ENCODE measurements at places on chromosomes 12 and 14.

GRCh38 chr14:101001311-101002069 lies 98.0 kb upstream of the RTL1 start:
- DNase-seq: no peak

DNA sequence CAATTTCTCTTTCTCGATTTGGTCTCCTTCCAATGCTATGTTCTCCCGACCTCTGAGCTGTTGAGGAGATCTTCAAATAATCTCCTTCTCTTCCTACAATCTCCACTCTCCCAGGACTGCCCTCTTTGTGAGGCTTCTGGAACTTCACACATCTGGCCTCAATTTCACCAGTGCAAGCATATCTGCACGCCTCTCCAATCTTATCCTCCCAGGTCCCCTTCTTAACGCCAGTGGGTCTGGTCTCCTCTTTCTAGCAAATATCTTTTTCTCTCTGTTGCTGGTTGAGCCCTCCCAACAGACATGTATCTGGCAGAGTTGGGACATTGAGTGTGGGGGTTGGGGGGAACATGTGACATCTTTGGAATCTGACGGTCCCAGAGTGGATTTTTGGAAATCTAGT lies 17.9 kb downstream of the RTL1 start:
- DNase-seq: no peak

DNA sequence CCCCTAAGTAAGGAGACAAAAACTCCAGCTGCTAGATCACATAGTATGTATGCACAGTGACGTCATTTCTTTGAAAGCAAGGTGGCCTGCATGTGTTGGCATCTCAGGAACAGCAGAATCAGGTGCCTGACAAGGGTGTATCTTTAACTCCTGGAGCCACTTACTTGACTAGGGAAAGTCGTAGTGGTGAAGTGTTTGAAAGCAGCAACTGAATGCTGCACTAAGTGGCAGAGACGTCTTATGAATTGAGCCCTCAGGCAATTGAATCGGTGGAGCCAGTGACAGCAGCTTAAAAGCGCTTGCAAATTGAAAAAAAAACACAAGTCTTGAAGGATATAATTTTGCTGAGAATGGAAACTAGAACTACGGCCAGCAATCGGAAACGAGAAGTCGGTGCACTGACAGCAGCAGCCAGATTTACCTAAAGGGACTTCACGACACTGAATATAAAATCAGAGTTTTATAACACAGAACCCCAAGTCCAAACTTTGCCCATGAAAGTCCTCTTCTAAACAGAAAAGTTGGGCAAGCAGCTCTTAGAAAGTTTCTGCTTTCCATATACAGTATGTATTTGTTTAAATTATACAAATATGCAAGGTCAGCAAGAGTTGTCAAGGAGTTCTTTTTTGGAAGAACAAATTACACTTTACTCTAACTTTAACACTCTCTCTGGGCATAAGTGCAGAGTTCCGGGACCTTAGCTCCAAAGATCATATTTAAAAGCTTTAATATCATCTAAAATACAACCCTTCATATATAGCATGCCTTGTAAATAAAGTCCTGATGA lies 1.1 kb downstream of the IGF1 start:
- DNase-seq: peak; percentile 35

DNA sequence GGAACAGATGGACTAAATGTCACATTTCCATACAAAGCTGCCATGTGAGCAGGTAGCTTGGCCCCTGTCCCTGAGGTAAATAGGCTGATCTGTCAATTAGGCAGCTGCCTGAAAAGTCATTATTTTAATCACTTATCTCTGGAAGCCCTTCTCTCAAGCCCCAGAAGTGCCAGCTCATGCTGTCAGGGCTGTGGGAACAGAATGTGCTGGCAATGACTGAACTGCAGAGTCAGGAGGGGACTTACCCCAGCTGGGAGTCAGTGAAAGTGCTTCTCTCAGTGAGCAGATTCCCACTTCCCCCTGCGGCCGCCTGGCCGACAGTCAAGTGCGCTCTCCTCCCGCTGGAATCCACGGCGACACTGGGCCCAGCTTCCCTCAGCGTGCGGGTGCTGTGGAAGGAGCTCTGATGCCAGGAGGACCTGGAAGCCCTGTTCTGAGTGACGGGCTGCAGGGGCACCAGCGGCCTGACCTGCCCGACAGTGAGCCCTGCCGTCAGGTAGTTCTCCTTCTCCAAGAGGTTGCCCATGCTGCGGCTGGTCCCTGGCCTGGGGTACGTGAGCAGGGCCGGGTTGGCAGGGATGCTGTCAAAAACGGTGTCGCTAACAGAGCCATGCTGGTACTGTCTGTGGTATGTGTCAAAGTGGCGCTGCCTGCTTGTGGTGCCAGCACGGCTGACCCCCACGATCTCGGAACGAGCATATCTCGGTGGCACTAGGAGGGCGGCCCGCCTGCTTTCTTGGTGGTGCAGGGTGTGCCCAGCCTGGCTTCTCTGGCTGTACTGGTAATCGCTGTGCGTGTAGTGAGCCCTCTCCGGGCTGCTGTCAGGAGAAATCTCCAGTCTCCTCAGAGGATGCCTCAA lies 18.7 kb downstream of the PKP2 start:
- no peak for DNase-seq

- no peak for DNase-seq
Measured at GRCh38 chr14:100438271-100438670, 115.1 kb downstream of the SLC25A47 start.

GRCh38 chr12:57213058-57213715 lies 3.4 kb upstream of the NXPH4 start:
- peak; percentile 75 for DNase-seq

DNA sequence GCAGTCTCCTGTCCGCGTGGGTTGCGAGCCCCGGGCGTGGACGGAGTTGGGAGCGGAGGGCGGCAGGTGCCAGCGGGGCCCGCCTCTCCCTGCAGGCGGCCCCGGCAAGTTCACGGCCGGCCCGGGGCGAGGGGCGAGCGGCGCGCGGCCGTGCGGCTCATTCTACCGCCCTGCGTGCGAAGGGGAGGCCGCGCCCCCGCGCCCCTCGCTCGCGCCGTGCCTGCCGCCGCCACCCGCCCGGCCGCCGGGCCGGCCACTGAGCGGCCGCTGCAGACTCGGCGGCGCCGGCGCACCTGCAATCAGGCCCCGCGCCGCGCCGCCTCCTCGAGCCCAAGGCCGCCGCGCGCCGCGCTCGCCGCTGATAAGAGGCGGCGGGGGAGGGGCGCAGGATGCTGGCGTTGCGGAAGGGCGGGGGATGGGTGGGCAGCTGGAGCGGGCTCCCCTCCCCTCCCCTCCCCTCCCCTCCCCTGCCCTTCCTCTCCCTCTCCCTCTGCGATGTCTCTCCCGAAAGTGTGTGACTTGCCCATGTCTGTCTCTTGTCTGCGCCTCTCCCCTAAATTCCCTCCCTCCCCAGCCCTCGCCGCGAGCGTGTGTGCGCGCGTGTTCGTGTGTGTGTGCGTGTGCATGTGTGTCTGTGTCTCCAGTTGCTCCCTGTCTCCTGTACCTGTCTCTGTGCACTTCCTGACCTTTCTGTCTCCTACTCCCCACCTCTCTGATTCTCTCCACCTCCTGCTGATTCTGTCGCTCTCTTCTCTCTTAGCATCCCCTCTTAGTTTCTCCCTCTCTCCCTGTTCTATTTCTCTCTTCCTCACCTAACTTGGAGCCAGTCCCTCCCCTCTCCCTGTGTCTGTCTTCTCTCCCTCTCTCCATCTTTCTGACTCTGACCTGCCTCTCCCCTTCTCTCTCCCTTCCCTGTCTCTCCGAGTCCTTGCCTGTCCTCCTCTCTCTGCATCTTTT lies 768.1 kb upstream of the TBX3 start:
- DNase-seq: no peak

DNA sequence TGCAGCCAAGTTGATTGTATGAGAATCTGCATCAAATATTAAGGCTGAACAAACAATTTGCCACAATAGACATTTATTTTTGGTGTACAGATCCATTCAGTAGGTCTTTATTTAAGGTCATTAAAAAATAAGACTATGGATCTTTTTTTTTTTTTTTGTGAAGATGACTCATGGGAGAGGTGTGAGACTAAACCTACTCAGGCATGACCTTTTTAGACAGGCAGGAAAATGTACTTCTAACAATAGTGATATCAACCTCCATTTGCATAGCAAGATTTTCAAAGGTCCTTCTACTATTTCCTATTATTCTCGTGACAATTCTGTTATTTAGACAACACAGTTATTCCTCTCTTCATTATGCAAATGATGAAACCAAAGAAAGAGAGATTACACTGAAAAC lies 39.9 kb upstream of the PTPRR start:
- DNase-seq: no peak

DNA sequence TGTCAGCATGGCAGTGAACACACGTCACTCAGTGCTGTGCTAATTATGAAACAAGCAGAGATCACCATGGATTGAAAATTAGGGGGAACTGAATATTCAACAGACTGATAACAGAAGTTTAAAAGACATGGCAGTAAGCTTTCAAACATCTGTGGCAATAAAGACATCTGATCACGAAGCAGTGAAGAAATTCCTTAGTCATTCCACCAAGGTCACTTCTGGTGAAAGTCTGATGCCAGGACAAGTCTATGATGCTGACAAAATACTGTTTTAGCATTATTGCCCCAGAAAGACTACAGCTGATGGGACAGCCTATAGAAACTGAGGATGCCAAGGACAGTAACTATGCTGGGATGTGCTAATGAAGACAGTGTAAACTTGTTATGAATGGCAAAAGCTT lies 126.9 kb upstream of the RBM19 start:
- no peak for DNase-seq

GRCh38 chr14:82720946-82721345 lies 1187.3 kb upstream of the SEL1L start:
- DNase-seq: no peak

- no peak for DNase-seq
Measured at GRCh38 chr12:27342536-27342935, 9.9 kb downstream of the BMAL2 start.

DNA sequence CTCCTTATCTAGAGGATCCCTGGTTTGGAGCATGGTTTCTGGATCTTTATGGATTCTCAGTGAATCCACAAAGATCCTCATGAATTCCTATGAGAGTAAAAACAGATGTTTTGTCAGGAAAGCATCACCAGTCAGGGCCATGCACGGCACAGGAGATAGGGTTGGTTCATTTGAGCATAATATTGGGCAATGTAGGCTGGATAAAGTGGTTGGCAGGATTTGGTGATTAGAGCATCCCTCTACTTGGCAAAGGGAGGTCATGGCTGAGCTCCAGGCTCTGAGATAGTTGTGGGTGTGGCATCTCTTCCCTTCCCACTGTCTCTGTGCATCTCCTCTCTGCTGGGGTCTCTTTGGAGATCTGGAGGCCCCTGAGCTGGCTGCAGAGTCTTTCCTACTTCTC lies 149.8 kb downstream of the DACT1 start:
- no peak for DNase-seq

DNA sequence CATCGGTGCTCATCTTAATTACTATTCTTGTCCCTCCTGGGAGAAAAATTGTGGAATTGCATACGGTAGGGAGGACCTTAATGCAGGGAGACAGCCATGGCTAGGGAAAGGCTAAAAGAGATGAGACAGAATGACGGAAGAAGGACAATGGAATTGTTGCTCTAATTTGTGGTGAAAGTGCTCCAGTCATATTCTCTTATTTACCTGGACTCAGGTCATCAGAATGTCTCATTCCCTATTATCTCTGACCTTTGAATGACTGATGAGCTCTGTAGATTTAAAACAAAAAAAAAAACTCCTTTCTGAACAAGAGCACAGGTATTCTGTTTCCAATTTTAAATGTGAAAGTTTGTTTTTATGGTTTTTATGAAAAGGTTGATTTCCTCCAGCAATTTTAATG lies 8.6 kb upstream of the EPS8 start:
- DNase-seq: no peak

DNA sequence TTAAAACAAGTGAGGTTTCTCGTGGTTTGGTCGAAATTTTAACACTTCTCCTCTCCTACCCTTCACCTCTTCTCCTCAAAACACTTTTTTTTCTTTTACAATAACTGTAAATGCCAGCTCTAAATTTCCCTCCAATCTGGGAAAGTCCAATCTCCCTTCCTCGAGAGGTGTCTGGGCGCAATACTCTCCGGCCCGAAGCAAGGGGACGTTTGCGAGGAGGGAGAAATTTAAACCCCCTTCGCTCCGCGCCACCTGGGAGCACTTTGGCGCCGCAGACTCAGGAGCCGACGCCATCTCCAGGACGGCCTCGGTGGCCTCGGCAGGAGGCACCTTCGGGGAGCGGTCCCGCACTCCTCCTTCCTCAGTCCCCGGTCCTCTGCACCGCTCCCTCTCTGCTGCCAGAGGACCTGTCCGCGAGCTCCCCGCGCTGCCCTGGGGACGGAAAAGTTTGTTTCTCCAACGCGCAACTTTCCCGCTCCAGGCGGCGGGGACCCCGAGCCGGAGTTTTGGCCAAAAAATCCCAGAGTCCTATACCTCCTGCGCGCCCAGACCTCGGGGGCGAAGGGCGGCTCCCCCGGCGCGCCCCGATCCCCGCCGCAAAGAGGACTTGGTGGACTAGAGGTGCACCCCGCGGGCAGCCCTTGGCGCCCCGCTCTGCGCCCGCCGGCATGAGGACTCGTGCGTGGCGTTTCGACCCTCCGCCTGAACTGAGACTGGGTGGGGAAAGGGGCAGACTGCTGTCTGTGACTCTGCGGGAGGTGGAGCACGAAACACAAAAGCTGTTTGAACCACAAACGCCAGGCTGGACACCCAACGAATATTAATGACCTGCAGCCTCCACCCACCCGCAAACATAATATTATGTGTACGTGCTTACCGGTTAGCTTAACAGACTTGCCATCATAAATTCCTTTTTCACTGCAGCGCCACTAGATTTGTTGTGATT lies 95.2 kb upstream of the HMGA2 start:
- no peak for DNase-seq

DNA sequence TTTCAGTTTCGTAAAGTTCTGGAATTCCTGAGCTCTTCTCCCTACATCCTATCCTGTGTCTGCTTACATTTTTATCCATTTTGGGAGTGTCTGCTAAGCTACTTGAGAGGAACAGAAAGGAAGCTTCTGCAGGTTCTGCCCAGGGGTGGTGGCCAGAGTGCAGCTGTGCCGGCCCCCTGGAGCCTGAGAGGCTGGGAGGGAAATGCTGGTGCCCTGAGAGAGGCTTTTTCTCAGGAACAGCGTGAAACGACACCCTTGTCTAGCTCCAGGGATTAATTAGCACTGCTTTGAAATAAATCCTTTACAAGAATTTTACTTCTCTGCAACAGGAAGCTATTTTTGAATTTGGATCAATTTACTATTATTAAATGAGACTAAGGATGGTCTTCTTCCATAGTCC lies 165.4 kb downstream of the SLC15A5 start:
- no peak for DNase-seq

DNA sequence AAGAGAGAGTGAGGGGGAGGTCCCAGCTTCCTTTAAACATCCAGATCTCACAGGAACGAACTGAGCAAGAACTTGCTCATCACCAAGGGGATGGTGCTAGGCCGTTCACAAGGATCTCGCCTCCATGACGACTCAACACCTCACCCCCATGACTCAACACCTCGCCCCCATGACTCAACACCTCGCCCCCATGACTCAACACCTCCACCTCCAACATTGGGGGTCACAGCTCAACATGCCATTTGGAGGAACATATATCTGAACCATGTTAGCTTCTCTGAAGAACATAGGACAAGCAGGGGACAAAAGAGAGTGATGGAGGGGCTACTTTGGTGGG lies 66.0 kb upstream of the LHX5 start:
- DNase-seq: no peak

- no peak for DNase-seq
Measured at GRCh38 chr14:98350213-98350612, 921.8 kb downstream of the BCL11B start.

GRCh38 chr12:49658276-49658675 lies 34.9 kb downstream of the PRPF40B start:
- no peak for DNase-seq

- no peak for DNase-seq
Measured at GRCh38 chr12:69023840-69024239, 90.9 kb upstream of the CPM start.
